ENCODE measurements at places on chromosomes 1 and 21.

DNA sequence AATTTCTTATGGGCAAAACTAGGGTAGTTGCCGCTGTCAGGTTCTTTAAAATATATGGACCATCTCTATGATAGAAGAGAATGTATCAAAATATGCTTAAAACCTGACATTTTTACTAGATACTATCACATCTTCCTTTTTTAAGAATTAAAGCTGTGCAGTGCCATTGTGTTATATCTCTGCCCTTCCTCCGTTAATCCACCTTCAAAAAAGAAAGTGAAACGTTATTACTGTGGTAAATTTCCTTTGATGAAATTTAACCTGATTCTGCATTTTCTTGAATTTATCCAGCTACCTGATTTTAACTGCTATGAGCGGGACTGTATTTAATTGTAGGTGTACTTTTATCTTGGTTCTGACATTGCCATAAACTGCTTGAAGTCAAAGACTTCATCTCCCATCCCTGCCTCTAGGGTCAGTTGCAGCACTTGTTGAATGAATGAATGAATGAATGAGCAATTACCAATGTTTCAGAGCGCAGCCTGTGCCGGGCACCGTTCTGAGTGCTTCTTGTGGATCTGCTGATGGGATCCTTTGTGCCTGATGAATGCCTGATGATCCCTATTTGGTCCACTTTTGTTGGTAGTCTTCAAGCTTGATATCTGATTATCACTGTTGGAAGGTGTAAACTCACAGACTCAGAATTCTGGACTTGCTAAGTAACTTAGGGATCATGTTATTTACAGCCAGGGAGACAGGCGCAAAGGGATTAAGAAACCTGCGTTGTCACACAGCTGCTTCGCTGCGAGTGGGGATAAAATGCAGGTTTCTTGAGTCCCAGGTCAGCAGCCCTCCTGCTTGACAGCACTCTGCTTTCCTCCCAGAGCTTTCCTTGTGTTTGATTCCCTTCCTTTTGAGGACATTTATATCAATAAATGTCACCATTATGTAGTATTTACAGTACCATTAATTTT lies 30.1 kb downstream of the SMYD2 start:
- DNase-seq = no peak

DNA sequence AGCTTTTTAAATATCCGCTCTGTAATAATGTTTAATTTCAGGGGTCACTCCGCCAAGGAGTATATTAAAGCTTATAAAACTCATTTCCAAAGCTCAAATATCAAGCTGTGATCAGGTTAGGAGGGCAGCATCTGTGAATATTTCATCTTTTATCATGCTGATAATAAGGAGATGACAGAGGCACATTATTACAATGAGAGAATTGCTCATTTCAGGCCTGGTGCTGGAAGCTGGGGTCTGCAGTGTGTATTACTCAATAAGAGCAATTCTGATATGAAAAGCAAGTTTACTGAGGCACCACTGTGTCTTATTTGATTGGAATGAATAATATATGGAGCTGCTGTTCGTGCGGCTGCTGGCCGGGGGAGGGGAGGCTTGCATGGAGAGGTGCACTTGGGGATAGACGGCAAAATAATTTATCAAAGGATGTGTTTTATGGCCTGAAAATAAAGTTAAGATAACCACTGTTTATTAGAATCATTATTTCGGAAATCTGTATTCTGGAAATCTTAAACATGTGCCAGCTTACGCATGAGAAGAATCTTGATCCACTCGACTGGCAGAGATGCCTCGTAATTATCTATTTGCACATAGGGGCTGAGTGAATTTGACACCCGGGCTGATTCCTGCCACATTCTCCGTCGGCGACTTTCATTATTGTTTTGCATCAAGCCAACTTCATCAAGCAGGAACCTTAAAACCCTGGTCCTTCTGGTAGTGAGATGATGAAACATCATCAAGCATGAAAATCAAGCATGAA lies 173.2 kb downstream of the RRAGC start:
- no peak for DNase-seq

DNA sequence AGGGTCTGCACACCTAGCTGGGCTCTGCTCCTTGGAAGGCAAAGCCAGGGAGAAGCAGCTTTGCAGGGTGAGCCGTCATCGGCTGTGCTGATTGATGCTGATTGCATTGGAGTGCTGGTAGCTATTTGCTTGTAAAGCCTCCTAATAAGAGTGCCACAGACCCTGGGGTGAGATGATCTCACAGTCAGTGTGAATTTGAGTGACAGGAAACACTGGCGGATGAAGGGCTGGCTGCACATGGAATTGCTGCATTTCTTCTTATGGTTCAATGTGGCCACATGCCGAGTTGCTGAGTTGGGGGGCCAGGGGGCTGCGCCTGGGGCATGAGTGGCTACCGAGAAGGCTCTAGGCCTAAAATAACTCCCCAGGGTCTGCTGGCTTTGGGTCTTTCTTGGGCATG lies 138.2 kb upstream of the CACNA1E start:
- no peak for DNase-seq

GRCh38 chr1:26044971-26045721 lies 772 bp downstream of the SLC30A2 start:
- DNase-seq = no peak

- no peak for DNase-seq
Observed at GRCh38 chr1:187648091-187648490, 819.3 kb downstream of the PLA2G4A start.

DNA sequence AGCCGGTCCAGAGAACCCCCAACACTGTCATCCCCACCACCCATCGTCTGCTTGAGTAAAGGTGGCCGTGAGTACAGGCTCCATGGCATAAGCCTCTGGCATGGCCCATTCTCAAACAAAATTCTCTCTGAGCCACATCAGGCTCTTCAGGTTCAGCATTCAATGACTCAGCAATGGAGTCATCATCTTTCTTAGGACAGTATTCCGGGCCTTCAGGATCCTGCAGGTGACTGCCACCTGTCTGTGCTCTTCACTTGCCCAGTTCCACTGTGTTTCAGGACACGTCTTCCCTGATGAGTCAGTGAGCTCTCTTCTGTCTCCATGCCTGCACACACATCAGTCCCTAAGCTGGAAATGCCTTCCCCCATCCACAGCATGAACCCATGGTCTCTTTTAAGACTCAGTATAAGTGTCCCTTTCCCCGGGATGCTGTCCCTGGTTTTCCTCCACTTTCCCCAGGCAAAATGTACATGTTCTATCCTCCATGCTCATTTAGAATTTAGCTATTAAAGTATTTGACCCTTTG lies 81.1 kb upstream of the FGGY start:
- DNase-seq = no peak

DNA sequence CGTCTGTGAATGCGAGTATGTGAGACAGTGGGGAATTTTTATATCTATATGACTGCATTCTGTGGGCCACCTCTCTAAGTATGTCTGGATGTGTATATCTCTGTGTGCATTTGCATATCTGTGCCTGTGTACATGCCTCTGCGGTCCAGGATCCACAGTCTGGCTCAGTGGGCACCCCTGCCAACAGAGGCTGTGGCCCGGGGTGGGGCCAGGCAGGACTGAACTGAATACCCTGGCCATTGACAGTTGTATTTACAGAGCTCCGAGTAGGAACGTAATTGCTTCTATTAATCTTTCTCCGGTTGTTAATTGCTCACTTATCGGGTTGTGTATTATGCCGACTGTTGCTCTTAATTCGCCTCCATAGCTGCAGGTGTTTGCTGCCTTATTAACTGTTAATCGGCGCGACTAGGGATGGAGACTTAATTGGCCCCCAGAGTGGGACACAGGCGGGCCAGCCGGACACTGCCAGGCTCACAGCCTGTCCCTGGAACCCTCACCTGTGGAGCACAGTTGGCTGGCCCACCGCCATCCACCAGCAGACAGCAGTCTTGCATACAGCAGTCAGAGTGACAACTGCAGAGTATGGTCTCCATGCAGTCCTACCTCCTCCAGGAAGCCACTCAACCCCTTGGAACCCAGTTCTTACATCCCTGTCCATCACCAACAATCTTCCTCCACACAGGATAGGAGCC lies 22.4 kb upstream of the ADGRB2 start:
- no peak for DNase-seq

- no peak for DNase-seq
Observed at GRCh38 chr1:109247401-109248365, 1.7 kb upstream of the CELSR2 start.

- DNase-seq = peak; percentile 73
Observed at GRCh38 chr1:51519048-51519864, at the start of gene EPS15. Gene EPS15, minus strand, starts transcription at chr1:51519266. Its CDS starts 35 bp downstream, at chr1:51519231.

DNA sequence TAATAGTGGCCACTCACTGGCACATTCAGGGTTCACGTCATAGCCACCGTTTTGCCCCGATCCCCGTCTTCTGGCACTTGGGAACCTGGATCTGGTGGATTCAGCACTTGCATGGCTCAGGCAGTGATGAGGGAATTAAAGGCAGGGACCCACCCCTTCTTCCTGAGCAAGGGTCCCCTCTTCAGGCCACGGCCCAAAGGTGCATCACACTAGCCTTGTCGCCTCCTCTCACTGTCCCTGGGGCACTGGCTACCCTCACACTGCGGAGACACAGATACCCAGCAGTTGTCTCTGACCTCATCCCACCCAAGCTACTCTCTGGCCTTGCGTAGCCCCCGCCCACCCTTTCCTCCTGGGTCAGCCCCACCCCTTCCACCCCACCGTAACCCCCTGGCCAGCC lies 19.9 kb upstream of the LDLRAP1 start:
- DNase-seq = no peak

GRCh38 chr1:118302145-118302544 lies 117.1 kb upstream of the SPAG17 start:
- DNase-seq = no peak

- no peak for DNase-seq
Observed at GRCh38 chr1:22566161-22566560, 2.9 kb downstream of the EPHA8 start.

- DNase-seq = no peak
Observed at GRCh38 chr1:212536586-212536985, 72.0 kb upstream of the ATF3 start.

- DNase-seq = no peak
Observed at GRCh38 chr1:219906924-219907771, 21.2 kb downstream of the SLC30A10 start.

- DNase-seq = no peak
Observed at GRCh38 chr1:37794372-37795339, 1.0 kb downstream of the MANEAL start.

GRCh38 chr1:44310006-44310405 lies 45.1 kb downstream of the ERI3 start:
- DNase-seq = no peak

- no peak for DNase-seq
Observed at GRCh38 chr1:179087665-179088064, 5.8 kb downstream of the TOR3A start.

DNA sequence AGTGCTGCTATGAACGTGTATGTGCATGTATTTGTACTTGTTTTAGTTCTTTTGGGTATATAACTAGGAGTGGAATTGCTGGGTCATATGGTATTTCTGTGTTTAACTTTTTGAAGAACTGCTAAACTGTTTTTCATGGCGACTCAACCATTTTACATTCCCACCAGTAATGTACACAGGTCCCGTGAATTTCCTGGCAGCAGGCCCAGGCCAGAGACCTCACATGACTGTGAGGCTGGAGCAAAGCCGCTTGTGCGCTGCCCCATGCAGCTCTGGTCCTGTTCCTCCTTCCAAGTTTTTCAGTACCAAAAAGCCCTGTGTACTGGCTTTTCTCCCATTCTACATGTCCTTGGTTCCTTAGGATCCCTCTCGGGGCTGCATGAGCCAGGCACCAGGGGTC lies 29.6 kb downstream of the ACOT11 start:
- no peak for DNase-seq

DNA sequence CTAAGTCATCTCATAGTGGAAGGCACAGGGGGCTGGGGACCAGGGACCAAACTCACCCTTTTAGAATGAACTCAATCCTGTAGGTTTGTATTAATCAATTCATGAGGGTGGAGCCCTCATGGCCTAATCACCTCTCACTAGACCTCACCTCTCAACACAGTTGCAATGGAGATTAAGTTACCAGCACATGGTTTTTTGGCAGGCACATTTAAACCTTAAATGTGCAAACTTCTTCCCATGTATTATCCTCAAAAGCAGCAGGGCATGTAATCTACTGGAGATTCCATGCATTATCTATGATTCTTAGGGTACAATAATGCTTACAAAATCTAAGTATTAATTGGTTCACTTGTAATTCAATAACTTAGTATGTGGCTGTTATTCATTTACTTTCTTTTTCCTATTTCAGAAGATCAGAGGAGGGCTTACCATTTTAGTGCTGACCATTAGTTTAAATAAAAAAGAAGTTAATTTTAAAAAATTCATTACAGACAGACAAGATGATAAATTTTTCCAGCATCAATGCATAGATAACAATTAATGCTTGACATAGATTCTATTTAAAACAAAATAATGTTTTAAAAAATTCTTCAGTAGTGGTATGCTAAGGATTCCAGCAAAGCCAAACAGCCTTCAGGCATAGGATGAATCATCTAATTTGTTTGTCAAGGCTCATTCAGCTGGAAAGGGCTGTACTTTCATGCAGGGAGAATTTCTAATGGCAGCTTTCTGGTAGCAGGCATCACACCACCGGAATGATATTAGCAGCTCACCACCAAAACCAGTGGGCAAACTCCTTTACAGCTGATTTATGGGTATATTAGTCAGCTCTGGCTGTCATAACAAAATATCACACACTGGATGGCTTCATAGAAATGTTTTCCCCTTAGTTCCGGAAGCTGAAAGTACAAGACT lies 124.6 kb upstream of the ZNF648 start:
- no peak for DNase-seq

GRCh38 chr1:86852782-86853408 lies 61.0 kb downstream of the SELENOF start:
- DNase-seq = no peak

DNA sequence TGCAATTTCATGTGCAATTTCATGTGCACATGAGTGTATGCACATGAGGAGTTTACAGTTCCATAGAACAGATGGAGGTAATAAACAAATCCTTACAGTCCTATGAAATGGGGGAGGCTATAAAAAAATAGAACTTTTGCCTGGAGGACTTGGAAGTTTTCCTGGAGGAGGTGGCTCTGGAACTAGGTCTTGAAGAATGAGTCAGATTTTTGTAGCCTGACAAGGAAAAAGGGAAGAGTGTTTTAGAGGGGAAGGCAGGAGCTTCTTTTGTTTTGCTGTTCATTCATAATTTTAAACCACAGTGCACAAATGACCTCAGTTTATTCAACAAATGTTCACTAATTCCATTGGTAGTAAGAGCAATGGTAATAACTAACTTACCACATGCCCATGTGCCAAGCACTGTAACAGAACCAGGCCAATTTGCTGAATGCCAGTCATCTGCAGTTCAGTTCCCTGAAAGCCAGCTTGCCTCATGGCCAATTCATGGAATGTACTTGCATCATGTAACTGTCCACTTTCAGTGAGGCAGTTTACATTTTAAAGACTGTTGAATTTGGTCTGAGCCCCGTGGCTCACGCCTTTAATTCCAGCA lies 2.7 kb downstream of the DIO1 start:
- DNase-seq = no peak

GRCh38 chr1:208204779-208205178 lies 39.4 kb downstream of the PLXNA2 start:
- no peak for DNase-seq

DNA sequence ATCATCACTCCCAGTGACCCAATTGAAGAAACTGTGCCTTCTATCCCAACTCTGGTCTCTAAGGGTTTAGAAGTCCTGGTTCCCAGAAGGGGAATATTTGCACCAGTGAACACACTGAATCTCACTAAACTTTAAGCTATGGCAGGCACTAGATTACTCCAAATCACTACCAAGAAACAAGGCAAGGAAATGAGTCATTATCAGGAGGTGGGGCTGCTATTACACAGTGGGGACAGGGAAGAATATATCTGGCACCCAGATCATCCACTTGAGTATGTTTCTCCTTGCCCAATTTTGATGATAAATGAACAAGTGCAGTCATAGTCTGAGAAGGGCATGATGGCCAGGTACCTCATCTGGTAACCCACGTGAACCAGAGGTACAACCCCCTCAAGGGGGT lies 7.0 kb downstream of the MRPL9 start:
- no peak for DNase-seq
